ENCODE measurements at places on chromosomes 7 and 10.

GRCh38 chr7:26379711-26380110 lies 88.0 kb downstream of the SNX10 start:
- no peak for DNase-seq

DNA sequence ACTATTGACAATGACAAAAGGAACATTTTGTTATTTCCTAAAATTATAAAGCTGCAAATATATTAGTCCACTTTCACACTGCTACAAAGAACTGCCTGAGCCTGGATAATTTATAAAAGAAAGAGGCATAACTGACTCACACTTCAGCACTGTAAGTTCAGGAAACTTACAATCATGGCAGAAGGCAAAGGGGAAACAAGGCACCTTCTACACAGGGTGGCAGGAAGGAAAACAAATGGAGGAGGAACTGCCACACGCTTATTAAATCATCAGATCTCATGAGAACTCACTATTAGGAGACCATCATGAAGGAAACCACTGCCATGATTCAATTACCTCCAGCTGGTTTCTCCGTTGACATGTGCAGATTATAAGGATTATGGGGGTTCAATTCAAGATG lies 203.1 kb downstream of the TPK1 start:
- no peak for DNase-seq

DNA sequence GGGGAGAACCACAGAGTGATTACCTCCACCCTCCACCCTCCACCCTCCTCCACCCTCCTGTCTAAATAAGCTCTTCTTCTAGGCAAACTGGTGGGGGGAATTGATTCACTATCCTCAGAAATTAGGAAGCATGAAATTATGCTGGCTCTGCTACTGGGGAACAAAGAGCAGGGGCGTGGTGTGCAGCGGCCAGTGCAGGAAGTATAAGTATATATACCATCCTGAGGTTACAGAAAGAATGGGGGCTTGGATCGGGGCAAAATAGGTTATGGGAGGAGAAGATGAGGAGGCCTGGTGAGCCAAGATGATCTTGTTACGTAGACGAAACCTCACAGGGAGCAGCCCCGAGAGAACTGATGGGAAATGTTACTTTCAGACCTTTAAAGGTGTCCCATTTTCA lies 49.1 kb downstream of the SYPL1 start:
- no peak for DNase-seq

- no peak for DNase-seq
Observed at GRCh38 chr10:5071411-5072198, 22.6 kb upstream of the AKR1C3 start.
